ENCODE measurements at places on chromosomes 7 and 10. TPM values are rescaled to one million over a fixed set of nuclear protein-coding genes. Genes with fewer than 3 reads are reported as not detected.

The OLAH gene
- 0.42 TPM for total RNA-seq

DNA sequence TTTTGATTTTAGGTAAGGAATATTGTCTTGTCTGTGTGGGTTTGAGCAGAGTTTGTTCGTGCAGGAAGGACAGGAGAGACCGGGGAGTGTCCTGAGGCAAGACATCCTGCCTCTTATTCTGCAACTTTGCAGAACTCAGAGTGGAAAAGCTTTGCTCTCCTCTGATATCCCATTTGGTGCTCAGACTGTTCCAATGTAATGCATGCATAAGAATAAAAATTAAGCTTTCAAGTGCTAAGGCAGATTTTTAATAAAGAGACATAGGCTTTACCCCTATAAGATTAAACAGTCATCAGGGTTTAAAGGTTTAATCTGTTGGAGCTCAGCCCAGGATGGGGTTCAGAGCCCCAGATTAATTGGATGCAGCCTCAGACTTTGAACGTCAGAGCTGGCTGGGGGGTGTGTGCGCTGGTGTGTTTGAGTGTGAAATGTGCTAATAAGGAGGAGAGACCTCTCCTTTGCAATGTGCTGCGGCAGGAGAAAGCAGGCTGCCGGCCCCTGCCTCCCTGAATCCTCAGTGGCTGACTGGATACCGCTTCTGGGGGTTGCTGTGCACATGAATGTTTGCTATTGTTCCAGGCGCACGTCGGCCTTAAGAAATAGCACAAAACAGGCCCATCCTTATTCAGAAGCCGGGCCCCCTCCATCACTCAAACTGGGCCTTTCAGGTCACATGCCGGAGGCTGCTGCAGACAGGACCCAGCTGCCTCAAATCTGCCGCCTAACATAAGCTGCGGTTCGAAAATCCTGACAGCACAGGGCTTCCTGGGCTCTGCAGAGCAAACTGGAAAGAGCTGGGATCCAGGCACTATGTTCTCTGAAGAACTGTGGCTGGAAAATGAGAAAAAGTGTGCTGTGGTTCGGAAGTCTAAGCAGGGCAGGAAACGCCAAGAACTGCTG is 84.1 kb upstream of the PRR15 start:
- peak overlapping the region; percentile 80 for H3K27ac ChIP-seq
- H3K4me3 ChIP-seq, result no peak overlapping the region
- H3K36me3 ChIP-seq, result no peaks in the 10 kb centered on the region
- no peaks in the 10 kb centered on the region for H3K27me3 ChIP-seq
- no peak for DNase-seq

The GPR15LG gene
- not detected for total RNA-seq

GRCh38 chr7:73861305-73861704 is 346 bp downstream of the TMEM270 start:
- DNase-seq, result no peak
- H3K4me3 ChIP-seq, result no peak overlapping the region
- H3K36me3 ChIP-seq, result no peaks in the 10 kb centered on the region
- no peaks in the 10 kb centered on the region for H3K4me1 ChIP-seq
- H3K27me3 ChIP-seq, result no peaks in the 10 kb centered on the region

DNA sequence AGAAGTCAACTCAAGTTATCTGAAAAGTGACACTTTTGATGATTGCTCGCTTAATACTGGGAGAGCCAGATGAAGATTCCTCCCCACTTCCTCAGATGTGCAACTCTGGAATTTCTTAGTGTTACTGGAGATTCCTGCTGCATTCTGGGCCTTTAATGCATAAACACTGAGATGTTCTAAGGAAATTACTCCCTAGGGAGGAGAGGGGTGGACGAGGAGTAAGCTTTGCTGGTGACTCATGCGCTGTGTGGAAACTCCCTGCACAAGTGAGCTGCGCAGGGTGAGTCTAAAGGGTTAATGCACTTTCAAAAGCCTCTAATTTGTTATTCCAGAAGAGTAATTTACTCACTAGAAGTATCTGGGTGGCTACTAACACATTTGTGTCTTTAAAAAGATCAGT is 46.3 kb downstream of the EGFR start:
- no peak overlapping the region for H3K4me3 ChIP-seq
- no peak for DNase-seq
- peak overlapping the region; percentile 44 for H3K27ac ChIP-seq
- H3K36me3 ChIP-seq, result no peaks in the 10 kb centered on the region
- H3K4me1 ChIP-seq, result peaks cover 4% of the 10 kb centered on the region

- no peaks in the 10 kb centered on the region for H3K36me3 ChIP-seq
- H3K4me3 ChIP-seq, result no peak overlapping the region
- H3K27ac ChIP-seq, result no peak overlapping the region
These were observed 238.2 kb downstream of the TEX36 start for GRCh38 chr10:125444790-125445189.

The AKR1C1 gene
- total RNA-seq, result 131 TPM

The FRMPD2 gene
- 0.28 TPM for total RNA-seq
